CD4-positive, alpha-beta T cell treated with Interleukin-15 for 1 hour (primary cell): ENCODE measurements at places on chromosomes 7 and 10.

- DNase-seq = peak; percentile 87
Measured at GRCh38 chr10:119305860-119306513, 98.6 kb downstream of the GRK5 start.

DNA sequence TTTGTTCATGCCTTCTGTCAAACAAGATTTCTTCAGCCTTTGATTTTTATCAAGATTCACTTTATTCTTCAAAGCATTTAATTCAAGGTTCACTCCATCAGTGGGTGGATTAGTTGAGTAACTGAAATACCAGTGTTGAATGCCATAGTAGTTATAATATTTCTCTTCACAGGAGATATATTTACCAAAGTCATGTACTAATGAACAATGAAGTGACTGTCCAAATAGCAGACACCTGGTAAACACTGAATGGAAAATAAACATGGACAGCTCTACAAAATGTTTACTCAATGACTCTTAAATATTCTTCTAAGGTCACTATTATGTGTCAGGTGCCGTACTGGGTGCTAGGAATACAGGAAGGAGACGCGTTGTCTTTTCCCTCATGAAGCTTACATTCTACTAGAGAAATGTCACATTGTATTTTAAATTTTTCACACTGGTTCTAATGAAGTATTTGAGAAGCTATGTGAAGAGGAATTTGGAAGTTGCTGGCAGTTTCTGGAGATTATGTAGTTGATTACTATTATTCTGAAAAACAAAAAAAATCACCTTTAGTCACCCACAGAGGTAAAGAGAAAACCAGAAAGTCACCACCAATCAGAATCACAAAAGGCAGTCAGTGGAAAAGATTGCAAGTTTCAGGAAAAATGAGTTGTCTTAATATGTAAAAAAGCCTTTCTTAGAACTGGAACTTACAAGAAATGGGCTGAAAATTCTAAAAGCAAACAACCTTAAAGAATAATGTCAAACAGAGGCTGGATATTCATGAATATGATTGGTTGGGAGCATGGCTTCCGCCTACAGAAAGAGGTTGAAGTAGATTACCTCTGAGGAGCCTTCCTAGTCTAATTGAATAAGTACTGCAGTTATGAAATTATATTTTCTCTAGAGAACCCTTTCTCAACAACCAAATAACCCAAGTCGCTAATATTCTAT lies 84.5 kb downstream of the RTKN2 start:
- no peak for DNase-seq

GRCh38 chr10:65565246-65565645 lies 1360.6 kb upstream of the LRRTM3 start:
- no peak for DNase-seq

GRCh38 chr10:8577686-8578085 lies 523.2 kb downstream of the GATA3 start:
- DNase-seq = no peak

- DNase-seq = no peak
Measured at GRCh38 chr10:130337305-130337640, 201.1 kb downstream of the GLRX3 start.

GRCh38 chr10:51699145-51699474 lies 285 bp downstream of the CSTF2T start:
- DNase-seq = no peak

DNA sequence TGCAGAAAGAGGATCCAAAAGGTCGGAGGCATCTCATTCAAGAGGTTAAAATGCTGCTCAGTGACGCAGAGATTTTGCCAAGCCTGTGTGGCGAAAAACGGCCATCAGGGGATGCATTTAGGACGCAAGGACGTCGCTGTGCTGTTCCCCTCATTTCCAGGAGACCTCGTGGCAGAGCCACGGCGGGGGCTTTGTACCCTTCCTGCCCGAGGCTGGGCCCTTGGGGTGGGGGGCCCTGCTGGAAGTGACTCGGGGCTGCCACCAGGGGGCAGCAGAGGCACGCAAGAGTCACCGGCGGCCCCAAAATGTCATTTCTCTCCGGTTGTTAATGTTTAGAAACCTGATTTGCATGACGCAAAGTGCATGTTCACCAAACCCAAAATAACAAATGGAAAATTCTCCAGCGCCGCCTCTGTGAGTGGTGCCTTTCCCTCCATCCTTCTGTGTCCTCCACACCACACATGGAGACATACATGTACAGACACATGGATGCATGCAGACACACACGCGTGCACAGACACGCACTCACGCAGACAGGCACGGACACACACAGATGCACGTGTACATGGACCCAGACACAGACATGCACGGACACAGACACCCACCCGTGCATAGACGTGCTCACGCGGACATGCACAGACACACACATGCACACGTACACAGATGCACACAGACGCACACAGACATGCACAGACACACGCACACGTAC lies 51.0 kb upstream of the NKX6-2 start:
- DNase-seq = no peak

DNA sequence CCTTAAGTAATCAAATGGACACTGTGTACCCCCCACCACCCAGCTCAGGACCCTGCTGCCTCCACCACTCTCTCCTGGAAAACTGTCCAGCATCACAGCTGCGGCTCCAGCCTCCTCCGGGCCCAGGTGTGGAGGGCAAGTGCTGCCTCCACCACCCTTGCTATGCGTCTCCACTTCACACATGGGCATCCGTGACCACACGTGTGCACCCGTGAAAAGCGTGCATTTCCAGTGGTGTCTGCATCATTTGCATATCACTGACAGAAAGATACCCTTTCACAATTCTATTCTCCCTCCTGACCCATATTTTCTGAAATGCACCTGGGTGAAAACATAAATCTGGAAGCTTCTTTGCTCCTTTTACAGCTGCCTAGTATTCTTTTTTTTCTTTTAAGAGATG lies 89.7 kb upstream of the PDGFA start:
- DNase-seq = peak; percentile 16

DNA sequence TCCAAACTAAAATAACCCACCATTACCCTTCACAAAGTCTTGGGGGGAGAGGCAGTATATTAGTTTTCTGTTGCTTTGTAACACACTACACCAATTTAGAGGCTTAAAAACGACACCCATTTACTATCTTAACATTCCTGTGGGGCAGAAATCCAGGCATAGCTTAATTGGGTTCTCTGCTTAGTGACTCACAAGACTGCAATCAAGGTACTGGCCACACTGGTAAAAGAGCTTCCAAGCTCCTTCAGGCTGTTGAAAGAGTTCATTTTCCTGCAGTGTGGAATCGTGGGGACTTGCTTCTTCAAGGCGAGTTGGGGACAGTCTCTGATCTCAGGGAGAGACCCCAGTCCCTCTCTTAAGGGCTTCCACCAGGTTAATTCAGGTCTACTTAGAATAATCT lies 139.1 kb downstream of the XPNPEP1 start:
- DNase-seq = no peak

DNA sequence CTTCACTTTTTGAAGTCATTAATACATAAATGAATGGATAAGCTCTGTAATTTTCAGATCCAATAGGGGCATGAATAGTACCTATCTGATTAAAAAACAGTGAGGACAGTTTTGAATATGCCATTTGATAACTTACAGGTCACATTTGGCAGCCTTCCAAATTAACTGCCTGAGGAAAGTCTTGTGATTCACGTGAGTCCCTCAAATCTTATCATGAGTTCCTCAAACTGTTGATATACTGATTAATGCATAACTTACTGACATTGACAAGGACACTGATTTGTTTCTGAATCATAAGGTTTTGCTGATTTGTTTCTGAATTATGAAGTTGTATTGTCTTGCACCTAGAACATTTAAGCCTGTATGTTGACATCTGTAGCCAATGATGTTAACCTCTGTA lies 55.1 kb downstream of the ANKMY2 start:
- DNase-seq = no peak

DNA sequence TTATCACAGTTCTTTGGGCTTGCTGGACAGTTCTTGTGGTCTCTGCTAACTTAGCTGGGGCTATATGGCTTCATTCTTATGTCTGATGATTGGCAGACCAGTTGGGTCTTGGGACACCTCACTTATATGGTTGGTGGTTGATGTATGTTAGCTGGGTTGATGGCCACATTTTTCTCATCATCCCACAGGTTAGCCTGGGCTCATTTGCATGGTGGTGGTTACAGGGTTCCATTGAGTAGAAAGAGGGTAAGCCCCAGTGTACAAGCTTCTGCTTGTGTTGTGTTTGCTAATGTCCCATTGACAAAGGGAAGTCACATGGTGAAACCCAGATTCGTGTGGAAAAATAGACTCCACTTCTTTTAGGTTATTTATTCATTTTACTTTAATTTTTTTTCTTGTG lies 40.6 kb downstream of the TMEM60 start:
- no peak for DNase-seq

DNA sequence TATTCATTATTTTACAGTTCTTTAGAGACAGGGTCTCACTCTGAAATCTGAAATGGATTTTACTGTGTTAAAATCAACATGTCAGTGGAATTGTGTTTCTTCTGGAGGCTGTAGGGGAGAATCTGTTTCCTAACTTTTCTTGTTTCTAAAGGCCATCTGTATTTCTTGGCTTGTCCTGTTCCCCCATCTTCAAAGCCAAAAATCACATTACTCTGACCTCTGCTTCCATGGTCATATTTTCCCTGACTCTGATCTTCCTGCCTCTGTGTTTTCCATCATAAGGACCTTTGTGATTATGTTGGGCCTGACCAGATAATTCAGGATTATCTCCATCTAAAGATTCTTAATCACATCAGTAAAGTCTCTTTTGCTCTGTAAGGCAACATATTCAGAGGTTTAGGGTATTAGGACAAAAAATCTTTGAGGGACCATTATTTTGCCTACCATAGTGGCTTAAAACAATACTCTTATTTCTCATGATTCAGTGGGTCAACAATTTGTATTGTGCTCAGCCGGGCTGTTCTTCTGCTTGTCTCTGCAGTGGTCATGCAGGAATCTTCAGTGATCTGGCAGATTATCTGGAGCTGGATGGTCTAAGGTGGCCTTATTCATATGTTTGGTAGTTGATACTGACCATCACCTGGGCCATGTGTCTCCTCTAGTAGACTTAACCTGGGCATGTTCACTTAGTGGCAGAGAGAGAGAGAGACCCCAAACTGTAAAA lies 5.7 kb downstream of the ANLN start:
- no peak for DNase-seq

GRCh38 chr10:132855889-132856288 lies 69.9 kb upstream of the NKX6-2 start:
- DNase-seq = no peak

- no peak for DNase-seq
Measured at GRCh38 chr7:86301301-86301700, 342.4 kb upstream of the GRM3 start.

DNA sequence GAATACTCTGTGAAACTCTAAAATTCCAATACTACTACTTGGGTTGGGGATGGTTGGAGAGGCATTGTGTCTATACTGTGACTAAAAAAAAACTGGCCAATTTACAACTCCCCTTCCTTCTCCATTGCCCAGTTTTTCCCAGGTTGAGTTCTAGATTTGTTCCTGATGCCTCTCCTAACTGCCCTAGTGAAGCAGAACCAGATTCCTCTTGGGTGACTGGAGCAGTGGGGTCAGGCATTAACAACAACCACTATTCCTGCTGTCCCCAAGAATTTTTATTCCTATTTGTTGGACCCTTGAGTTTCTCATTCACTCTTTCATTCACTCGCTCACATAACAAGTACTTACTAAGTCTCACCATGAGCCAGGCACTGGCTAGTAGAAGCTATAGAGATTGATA lies 5.8 kb downstream of the GOT1 start:
- DNase-seq = no peak

- no peak for DNase-seq
Measured at GRCh38 chr7:88758381-88759229, 895 bp upstream of the ZNF804B start.

DNA sequence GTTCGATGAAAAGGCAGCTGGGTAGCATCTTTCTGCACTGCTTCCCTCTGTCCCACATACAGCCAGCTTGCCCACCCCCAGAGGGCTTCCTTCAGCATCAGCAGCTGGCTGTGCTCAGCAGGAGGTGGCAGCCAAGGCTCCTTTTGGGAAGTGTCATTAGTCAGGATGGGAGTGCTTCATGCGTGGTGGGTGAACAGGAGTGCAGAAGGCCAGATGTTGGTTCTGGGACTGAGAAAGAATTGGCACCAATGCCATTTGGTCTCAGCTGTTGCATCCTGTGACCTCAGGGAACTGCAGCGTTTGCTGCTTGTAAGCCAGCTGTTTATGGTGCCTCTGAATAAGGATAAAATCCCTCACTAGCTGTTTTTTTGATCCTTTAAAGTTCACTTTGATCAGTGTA lies 131.1 kb upstream of the SORCS3 start:
- DNase-seq = no peak

DNA sequence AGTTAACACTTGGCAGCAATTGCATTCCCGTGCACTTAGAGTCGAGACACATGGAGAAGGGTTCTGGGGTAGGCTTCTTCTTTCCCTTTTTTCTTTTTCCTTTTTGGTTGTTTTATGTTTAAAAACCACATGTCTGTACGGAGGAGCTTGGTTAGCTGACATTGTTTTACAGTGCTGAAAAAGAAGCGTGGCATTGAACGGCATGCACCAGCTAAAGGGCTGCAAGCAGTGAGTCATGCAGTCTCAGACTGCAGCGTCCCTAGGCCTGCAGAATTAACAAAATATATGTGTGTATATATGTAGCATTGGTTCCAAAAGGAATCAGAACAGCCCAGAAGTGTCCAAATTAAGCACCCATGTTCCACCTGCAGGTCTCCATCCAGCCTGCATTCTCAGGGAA lies 211.0 kb downstream of the TCF7L2 start:
- DNase-seq = no peak

DNA sequence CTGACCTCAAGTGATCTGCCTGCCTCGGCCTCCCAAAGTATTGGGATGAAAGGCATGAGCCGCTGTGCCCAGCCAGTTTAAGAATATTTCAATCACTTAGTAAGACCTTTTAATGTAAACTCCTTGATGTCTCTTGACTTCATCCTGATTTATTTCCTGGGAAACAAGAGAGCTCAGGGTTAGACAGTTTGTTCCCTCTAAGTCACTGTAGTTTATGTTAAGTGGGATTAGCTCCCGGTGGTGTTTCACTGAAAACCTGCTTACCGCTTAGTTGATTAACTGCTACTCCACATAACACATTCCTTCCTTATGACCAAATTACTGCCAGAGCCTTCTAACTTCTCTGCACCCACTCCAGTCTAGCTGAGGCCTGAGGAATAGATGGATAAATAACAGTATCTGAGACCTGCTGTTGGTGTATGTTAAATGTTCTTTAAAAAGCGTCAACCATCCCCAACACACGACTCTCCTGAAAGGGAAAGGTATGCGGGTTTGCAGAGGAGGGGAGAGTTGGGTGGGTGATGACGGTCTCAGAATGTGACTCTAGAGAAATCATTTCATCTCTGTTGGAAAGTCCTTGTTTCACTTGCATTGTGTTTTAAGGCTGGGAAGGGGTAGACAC lies 48.7 kb downstream of the CREB3L2 start:
- DNase-seq = no peak

DNA sequence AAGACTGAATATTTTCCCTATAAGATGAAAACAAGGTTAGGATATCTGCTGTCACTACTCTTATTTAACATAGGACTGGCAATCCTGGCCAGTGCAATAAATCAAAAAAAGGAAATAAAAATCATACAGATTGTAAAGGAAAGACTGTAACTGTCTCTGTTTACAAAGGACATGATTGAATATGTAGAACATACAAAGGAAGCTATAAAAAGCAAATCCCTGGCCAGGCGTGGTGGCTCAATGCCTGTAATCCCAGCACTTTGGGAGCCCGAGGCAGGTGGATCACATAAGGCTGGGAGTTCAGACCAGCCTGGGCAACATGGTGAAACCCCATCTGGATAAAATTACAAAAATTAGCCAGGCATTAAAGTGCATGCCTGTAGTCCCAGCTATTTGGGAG lies 15.8 kb downstream of the ZNF485 start:
- no peak for DNase-seq
